ENCODE measurements at places on chromosomes 3 and 15.

- DNase-seq = no peak
These were observed 1.1 kb downstream of the MTFMT start for GRCh38 chr15:65028338-65028737.

DNA sequence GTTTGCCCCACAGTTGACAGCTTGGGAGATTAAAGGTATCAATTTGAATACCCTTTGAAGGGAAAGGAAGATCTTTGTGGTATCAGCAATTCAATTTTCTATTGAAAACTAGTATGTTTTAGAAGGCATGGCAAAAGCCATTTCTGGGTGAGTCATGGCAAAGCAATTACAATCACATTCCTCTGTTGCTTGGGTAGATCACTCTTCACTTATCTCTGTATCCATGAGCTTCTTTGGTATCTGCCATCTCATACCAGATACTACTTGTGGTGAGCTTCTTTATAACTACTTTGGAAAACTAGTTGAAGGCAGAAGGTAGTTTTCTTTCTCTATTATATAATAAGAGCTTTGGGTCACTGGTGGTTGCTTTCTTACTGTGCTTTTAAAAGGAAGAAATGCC lies 28.3 kb upstream of the LSAMP start:
- DNase-seq = no peak

GRCh38 chr3:24457719-24458118 lies 36.9 kb downstream of the THRB start:
- DNase-seq = no peak

- no peak for DNase-seq
These were observed 539.1 kb downstream of the MFSD1 start for GRCh38 chr3:159340877-159341500.

DNA sequence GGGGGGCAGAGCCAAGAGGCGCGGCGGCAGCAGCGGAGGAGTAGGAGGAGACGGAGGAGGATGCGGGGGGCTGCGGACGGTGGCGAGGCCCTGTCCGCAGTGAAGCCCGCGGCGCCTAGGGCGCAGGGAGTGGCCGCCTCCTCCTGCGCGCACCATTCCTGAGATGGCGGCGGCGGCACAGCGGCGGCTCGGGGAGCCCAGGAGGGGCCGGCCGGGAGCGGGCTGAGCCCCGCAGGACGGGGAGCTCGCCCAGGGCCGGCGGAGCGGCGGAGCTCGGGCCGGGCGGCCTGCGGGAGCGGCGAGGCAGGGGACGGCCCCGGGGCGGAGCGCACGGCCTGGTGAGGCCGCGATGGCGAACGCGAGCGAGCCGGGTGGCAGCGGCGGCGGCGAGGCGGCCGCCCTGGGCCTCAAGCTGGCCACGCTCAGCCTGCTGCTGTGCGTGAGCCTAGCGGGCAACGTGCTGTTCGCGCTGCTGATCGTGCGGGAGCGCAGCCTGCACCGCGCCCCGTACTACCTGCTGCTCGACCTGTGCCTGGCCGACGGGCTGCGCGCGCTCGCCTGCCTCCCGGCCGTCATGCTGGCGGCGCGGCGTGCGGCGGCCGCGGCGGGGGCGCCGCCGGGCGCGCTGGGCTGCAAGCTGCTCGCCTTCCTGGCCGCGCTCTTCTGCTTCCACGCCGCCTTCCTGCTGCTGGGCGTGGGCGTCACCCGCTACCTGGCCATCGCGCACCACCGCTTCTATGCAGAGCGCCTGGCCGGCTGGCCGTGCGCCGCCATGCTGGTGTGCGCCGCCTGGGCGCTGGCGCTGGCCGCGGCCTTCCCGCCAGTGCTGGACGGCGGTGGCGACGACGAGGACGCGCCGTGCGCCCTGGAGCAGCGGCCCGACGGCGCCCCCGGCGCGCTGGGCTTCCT lies at the start of gene GPR27:
TSS of gene GPR27 (plus strand) at position 155 of the 909 bp plus-strand sequence. CDS start at position 350, 195 bp downstream.
- DNase-seq = no peak

DNA sequence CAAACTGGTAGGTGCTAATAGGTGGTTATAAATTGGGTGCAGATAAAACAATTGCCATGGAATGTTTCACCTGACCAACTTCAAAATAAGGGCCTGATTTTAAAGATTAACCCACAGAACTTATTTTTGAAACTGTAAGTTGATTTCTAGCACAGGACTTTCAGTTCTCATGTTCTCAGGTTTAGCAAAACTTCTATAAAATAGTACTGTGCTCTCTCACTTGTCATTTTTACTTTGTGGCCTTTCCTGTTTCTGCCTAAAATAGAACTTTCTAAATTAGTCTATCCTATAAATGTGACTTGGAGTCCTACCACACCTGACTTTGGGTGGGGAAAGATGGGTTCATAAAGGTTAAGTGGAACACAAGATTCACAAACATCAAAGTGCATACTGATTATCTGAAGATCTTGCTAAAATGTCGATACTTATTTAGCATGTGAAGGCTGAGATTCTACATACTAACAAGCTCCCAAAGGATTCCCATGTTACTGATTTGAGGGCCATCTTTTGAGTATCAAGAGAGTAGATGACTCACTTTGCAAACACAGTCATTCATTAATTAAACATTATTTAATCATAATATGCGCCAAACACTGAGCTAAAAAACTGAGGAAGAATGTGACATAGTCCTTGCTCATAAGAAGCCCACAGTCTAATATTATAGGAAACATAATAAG lies 38.6 kb downstream of the BTLA start:
- DNase-seq = no peak

DNA sequence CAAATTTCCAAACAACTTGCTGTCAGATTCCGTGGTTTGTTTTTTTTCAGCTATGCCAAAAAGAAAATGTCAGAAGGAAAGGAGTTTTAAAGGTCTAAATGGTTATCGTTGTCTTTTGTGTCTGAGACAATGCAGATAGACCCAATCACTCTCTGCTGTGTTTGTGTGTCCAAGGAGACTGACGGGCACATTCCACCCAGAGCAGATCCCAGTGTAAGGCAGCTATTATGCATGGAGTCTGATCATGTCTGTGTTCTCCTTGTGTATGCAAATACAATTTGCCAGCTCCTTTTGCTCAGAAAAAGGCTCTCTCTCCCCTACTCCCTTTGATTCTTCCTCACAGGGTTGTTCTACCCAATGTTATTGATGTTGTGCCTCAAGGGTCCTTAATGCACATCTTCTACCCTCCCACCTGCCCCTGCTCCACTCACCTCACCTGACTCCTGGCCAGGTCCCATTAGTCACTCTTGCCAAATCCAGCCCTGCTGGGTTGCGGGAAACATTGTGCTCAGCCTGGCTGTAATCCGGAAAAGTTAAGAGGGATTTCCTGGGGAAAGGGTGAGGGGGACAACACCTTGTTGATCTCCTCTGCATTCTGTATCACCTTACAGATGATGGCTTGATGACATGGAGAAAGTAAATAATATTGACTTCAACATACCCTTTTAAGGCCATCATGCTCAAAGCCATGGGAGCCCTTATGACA lies 61.0 kb downstream of the OTOL1 start:
- DNase-seq = no peak

DNA sequence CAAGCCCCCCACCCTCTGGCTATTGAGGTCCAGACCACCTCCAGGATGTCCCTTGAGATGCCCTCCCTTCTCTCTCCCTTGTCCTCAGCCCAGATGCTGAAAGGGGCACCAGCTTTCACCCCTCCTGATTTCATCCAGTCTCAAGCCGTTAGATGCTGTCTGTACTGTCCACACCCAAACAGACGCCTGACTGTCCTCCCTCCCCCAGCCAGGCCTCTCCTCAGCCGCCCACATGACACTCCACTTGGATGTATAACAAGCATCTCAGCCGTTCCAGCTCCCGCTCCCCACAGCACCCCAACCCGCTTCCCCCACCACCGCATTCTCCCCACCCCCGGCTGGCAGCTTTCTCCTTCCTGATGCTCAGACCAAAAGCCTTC lies 25.0 kb upstream of the CYP11A1 start:
- no peak for DNase-seq

DNA sequence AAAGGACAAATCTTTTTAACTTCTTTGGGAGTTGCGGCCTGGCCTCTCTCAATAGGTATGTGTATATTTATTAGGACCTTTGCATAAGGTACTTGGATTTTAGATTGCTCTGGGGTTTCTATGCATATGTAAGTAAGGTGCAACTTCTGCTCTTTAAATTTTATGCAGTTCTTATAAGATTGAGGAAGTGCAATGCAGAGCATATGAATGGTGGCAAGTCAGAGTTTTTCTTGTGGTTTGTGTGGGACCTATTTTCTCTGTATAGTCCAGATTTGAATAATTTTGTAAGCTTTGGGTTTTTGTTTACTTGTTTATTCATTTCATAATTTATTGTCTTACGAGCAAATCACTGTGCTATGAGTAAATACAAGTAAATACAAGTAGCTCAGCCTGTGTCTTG lies 101.5 kb downstream of the ATG7 start:
- DNase-seq = no peak

- no peak for DNase-seq
These were observed 922 bp downstream of the IL17RC start for GRCh38 chr3:9917820-9918219.

GRCh38 chr15:83144771-83145170 lies 37.3 kb downstream of the TM6SF1 start:
- no peak for DNase-seq

DNA sequence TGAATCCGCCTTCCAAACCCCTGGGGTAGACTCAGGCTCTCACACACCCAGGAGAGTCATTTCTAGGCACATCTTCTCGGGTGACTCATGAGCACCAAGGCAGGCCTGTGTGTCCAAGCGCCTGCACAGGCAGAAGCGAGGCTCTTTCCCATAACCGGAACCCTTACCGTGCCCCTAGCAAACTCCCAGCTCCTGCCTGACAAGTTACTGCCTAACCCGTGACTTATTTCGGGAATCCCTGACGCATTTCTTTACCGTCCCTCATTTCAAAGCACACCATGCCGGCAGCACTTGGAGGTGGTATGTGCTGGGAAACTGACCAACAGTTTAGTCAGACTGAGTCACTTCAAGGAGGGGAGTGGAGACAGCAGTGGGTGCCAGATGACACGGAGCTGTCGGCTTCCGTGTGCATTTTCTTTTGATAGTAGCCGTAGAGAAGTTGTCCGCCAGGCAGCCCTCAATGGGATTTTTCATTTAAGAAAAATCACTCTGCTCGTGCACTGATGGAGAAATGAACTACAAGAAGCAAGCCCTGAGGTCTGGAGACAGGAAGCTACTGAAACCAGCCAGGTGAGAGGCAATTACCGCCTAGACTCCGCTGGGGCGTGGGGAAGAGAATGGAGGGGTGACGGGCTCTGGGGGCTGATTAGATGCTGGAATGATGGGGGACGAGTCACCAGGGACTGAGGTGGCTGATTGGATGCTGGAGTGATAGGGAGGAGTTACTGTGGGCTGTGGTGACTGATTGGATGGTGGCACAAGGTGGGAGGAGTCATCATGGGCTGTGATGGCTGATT lies 17.3 kb upstream of the HRH1 start:
- DNase-seq = no peak

- no peak for DNase-seq
These were observed 143.8 kb upstream of the LMCD1 start for GRCh38 chr3:8357859-8358258.

DNA sequence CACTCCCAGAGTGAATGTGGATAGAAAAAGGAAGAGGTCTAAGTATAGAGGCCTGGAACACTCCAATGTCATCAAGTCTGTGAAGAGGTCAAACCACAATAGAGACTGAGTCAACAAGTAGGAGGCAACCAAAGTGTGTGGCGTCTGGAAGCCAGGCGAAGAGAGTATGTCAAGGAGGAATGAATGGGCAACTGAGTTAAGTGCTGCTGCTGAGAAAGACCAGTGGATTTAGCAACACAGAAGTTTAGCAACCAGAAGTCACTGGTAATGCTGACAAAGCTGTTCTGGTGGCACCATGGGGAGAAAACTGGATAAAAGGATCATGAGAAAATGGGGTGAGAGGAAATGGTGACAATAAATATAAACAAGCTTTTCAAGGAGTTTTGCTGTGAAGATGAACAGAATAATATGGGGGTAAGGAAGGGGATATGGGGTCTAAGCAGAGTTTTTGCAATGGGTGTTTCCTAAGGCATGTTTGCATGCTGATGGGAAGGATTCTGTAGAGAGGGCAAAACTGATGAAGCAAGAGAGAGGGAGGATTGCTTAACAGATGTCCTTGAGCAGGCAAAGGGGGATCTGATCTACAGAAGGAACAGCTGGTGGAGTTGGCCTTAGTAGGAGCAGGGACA lies 38.4 kb downstream of the PCOLCE2 start:
- DNase-seq = no peak

DNA sequence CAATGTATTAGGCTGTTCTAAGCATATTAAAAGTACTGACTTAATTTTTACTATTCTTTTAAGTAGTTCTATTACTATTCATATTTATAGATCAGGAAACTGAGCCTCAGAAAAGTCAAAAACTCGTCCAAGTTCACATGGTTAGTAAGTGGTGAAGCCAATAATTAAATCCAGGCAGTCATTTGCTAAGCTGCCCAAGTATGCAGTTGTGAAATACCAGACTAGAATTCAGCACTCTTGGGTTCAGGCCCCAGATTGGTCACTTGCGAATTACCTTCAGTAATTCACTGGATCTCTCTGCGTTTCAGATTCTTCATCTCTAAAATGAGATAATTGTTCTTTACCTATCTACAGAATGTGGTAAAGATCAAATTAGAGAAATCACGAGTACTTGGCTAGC lies 161.9 kb upstream of the CADPS start:
- no peak for DNase-seq
